ENCODE measurements at places on chromosomes 4 and X.

DNA sequence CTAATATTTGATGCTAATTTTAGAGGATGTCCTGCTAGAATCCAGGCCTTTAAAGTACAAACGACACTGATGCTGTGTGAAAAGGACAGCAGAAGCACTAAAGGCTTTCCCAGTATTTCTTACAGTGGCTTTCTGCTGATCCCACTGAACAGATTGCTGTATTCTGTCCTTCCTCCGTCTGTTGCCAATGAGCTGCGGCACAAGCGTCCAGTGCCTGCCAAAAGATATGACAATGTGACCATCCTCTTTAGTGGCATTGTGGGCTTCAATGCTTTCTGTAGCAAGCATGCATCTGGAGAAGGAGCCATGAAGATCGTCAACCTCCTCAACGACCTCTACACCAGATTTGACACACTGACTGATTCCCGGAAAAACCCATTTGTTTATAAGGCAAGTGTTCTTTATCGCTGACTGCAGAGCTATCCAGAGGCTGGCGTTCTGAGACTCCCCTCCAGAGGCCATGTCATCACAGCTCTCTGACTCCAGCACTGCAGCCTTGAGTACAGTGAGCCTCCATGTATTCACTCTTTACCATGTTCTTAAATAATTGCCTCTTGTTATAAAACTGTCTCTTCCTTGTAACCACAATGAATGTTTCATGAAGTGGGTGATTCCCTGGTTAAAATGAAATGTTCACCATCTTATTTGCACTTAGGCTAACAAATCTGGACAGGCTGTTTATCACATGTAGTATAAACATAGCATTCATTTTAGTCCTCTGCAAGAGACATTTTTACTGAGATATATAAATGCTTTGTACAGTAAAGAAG is 43.6 kb downstream of the GUCY1B1 start:
- no peak for DNase-seq

- no peak for DNase-seq
These were observed 11.0 kb upstream of the SCD5 start for GRCh38 chr4:82809619-82810018.

- DNase-seq = no peak
These were observed 427.9 kb upstream of the SLIT2 start for GRCh38 chr4:19823781-19824180.

- DNase-seq = peak; percentile 38
These were observed 104.9 kb downstream of the RASGEF1B start for GRCh38 chr4:81366779-81367178.

DNA sequence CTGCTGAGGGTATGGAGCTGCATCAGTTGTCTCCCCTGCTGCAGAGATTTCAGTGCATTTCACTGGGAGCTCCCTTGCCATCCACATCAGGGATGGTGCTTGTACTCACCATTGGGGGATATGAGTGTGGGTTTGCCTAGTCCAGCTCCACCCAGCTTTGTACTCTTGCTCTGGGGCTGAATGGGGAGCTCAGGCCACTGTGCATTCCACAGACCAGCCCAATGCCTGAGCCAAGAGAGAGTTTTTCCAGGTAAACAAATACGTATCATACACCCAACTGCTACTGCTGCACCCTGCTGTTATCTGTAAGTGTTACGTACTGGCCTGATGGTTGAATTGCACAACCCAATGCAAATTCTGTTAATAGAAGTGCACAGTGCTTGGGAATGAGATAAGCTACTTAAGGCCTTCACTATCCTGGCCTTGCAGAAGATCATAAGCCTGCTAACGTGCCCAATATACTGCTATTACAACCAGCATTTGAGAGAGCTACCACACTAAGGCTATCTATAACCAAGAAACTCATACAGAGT is 205.0 kb upstream of the DMD start:
- no peak for DNase-seq

DNA sequence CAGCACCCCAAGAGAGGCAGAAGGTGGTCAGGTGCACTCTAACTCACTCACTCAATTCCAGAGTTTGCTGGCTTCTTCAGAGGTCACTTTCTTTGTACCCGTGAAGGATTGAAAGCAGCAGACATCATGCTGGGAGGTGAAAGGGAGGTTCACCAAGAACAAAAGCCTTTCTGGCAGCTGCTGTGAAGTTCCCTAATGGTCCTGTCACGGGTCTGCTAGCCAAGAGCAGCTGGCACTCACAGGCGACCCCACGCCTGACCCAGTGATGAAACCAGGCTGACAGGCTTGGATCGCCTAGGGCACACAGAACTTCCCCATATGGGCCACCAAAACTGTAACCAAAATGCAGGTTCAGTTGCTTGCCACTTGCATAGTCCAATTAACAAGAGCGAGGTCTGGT is 11.8 kb downstream of the NUDT11 start:
- no peak for DNase-seq

- no peak for DNase-seq
These were observed 3.5 kb downstream of the GLRB start for GRCh38 chr4:157079441-157079840.

DNA sequence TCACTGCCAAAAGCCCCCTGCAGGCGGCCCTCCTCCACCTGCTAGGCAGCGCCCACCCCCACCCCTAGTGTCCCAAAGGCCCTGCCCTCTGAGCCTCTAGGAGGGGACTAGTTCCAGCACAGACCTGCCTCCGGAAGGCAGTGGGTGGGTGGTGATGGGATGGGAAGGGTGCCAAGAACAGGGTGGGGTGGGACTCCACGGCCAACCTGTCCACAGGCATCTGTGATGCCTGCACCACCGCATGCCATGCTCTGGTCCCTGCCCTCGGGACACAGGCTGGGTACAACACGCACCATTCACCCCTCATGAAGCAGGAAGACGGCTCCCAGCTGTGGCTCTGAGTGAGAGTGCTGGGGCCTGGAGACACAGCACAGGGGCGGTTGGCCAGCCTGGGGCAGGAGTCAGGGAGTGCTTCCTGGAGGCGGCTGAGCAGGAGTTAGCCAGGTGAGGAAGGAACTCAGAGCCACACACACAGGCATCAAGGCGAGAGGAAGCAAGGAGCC is 243.1 kb upstream of the PSAPL1 start:
- no peak for DNase-seq

- no peak for DNase-seq
These were observed 129.5 kb downstream of the GRID2 start for GRCh38 chr4:92433272-92433758.

DNA sequence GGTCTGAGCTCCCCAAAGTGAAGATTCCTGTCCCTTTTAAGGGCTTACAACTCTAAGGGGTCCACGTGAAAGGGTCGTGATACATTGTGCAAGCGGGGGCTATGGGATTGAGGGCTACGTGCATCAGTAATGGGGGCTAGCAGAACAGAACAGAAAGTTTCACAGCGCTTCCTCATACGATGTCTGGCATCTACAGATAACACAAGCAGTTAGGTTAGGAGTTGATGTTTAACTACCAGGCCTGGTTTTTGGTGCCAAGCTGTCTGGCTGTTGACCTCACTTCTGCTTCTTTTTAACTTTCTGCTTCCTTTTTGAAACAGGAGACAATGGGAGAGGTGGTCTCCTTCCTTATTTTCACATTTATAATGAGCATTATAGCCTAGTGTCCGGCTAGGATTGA is 368.6 kb upstream of the CXorf51A start:
- DNase-seq = no peak

DNA sequence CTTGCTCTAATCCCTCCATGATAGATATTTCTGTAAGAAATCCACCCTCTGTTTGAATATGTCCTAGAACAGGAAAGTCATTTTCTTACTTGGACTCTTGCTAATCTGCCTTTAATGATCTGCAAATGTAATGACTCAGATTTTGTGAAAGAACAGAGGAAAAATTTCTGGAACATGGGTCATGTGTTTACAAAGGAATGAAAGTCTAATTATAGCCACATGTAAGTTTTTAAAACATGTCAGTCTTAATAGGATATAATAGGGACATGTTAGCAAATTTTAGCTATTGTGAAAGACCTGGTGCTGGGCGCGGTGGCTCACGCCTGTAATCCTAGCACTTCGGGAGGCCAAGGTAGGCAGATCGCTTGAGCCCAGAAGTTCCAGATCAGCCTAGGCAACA is 47.6 kb downstream of the GRK4 start:
- peak; percentile 74 for DNase-seq

DNA sequence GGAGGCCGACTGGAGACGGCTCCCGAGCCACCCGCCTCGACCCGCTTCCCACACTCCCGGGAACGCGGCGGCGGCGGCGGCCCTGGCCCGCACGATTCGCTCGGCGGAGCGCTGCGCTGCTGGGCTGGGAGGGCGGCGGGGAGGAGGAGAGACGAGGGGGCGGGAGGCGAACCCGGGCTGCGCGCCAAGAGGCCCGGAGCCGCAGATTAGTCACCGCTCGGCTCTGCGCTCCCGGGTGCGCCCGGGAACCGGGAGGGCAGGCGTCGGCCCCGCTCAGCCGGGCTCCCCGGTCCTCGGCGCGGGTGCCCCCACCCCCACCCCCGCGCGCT is 11.2 kb upstream of the BCOR start:
- DNase-seq = peak; percentile 83

DNA sequence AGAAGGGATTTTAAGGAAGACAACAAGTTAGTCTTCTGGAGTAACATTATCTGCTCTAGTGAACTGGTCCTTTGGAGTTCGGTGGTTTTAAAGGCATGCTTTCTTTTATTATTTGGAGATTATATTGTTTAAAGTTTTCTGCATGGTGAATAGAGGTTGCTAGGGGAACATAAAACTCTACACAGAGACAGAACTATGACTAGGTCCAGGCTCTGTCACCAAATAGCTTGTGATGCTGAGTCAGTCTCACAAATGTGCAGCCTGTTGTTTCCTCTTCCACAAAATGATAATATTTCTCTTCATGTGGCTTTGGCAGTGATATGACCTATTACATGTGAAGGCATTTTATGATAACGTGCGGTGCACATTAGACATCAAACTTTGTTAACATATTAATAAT is 132.6 kb downstream of the PACRGL start:
- DNase-seq = peak; percentile 33

GRCh38 chr4:73964862-73965611 is 16.8 kb downstream of the PF4 start:
- no peak for DNase-seq

- DNase-seq = no peak
These were observed 144.7 kb upstream of the HHIP start for GRCh38 chr4:144501231-144501780.

GRCh38 chrX:100424012-100424411 is 13.9 kb upstream of the PCDH19 start:
- DNase-seq = no peak

DNA sequence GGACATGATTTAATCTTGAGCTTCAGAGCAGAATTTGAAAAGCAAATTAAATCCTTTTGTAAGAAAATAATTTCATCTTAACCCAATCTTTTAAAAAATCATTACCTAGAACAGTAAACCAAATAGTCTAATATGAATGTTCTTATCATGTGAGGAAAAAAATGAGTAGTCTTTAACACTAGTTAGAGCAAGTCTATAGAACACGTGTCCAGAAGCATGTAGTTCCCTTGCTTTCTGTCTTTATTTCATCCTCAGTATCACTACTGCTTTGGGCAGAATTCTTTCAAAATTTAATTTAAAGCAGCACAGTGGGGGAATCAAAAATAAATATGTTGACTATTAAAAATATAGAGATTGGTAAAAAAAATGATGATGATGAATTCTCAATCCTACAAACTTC is 2.1 kb downstream of the RBM47 start:
- DNase-seq = no peak

GRCh38 chrX:10352536-10352935 is 195.8 kb downstream of the CLCN4 start:
- no peak for DNase-seq
